ENCODE measurements at places on chromosomes 16 and 17.

DNA sequence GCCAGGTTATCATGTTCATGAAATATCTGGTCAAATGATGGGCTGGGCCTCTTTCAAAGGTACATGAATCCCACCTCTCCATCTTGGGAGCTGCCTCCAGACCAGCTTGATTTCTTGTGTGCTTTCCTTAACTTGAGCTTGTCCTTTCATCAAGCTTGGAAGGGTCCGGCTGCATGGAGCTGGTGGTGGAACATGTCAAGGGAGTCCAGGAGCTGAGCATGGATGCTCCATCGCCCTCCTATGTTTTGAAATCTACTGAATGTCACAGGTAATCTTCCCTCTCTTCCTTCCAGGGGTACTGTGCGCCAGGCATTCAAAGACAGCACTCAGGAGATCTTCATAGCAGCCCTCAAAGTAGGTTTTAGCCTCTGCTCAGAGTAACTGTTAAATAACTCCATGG lies 105.8 kb downstream of the N4BP1 start:
- no peak for DNase-seq

DNA sequence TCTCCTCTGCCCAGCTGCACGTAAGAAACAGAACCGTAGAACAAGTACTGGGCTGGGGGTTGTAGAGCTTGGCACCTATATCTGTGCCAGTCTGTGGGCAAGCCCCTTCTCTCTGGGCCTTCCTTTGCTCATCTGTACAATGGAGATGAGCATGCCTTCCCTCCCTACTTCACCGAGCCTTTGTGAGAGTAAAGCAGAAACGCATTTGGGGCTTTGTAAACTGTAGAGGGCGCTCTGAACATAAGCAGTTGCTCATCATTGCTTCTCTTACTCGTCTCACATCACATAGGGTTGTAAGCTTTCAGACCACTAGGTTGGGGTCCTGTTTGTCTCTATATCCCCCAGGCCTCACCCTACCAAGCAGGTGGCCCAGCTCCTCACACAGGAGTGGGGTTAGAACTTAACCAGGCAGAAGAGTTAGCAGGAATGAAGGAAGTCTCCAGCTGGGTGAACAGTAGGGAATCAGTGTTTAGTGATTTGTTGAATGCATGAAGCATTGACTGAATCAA lies 15.1 kb downstream of the SAMD14 start:
- DNase-seq: no peak

DNA sequence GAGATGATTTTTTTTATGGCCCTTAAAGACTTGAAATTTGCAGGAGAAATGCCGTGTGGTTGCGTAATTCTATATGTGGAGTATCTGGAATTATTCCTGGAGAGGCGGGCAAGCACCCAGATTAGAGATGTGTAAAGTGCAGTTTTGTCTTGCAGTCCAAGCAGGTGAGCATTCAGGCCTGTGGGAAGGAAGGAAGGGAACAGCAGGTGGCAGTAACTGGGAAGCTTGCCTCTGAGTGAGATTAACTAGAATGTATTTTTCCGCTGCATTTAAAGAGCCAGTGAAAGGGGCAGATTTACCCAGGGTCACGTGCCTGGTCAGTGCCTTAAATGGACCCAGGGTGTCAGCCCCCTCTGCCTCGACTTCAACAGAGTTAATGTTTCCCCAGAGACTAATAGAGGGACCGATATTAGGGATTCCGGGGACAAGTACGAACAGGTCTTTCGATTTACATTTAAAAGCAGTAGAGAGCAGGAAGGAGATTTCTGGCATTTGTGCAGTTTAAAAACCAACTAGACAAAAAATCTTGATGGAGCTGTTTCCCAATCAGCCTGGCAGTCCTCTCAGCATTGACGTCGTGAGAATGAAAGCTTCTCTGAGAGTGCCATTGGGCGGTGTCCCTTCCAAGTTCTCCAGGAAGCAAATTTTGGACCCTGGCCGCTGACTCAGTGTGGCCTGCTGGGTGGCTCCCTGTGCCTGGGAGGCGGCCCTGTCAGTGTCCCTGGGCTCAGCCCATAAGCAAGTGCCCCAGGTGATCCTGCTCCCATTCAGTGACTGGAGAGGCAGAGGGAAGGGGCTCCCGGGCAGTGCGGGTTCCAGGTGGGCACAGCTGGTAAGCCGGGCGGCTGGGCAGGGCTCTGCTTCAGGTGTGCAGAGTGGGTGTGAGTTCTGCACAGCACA lies 38.2 kb downstream of the KSR1 start:
- no peak for DNase-seq

DNA sequence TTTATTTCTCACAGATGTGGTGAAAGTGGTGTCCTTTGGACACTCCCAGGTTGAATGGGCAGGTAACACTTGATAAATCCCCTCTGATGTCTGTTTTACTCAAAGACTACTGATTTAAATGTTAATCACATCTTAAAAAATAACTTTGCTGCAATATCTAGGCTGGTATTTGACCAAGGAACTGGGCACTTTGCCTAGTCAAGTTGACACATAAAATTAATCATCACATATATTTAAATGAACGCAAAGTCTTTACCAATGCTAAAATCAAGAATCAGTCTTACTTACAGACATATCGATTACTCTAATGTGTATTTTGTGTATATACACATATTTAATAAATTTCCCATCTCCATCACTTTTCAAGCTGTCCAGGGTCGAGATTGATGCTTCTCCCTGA lies 7.0 kb downstream of the MT2A start:
- DNase-seq: no peak

DNA sequence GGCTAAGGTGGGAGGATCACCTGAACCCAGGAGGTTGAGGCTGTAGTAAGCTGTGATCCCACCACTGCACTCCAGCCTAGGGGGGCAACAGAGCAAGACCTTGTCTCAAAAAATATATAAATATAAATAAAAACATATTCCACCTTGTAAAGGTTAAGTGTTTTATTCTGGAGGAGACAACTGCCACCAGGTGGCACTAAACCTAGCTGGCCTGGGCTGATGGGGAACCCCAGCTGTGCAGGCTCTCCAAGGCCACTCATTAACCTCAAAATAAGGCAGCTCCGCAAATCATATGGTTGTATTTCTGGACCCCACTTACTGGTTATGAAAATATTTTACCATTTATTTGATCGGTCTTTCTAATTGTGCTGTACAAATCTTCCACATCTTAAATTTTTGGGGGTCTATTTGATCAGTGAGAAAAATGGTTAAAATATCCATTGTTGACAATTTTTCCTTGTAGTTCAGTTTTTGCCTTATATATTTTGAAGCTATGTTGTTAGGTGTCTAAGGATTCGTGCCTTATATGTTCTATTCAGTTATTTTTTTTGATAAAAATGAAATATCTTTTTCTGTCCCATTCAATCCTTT lies 8.5 kb upstream of the ICAM2 start:
- no peak for DNase-seq

DNA sequence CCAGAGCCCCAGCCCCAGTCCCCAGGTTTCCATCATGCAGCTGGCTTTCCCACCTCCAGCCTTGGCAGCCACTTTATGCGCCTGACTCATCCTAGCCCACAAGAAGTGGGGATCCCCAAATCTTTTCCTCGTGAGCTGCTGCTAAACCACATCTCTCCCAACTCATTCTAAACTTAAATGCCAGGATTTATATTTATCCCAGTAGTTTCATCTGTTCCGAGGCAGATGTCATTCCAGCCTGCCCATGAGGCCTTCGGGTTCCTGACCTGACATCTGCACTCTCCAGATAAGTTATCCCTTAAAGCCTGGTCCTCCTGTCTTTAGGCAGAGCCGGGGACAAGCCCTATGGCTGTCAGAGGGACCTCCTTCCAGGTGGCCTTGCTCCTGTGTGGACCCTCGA lies 16.6 kb downstream of the PLXDC1 start:
- no peak for DNase-seq

DNA sequence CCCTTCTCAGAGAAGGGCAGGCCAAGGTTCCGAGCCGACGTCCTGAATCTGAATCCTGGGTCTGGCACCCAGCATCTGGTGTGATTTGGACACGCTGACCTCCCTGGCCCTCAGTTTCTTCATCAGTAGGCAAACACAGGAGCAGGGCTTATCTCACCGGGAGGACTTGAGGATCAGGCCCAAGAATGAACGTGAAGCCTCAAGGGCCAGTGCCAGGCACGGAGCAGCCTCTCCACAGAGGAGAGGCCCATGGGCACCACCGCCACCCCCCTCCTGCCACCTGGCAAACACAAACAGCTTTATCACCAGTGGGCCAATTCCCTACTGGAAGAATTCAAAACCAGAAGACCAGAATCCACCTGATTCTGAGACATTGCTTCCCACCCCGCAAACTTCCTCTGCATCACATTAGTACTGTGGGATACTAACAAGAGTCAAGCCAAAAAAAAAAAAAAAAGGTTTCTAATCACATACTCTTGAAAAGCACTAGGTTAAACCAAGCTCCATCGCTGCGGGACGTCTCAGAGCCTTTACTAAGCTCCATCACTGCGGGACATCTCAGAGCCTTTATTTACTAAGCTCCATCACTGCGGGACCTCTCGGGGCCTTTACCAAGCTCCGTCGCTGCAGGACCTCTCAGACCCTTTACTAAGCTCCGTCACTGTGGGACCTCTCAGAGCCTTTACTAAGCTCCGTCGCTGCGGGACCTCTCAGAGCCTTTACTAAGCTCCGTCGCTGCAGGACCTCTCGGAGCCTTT lies 68.0 kb upstream of the DOC2B start:
- no peak for DNase-seq

GRCh38 chr17:58331815-58332777 lies 3.5 kb upstream of the TSPOAP1 start:
- no peak for DNase-seq

DNA sequence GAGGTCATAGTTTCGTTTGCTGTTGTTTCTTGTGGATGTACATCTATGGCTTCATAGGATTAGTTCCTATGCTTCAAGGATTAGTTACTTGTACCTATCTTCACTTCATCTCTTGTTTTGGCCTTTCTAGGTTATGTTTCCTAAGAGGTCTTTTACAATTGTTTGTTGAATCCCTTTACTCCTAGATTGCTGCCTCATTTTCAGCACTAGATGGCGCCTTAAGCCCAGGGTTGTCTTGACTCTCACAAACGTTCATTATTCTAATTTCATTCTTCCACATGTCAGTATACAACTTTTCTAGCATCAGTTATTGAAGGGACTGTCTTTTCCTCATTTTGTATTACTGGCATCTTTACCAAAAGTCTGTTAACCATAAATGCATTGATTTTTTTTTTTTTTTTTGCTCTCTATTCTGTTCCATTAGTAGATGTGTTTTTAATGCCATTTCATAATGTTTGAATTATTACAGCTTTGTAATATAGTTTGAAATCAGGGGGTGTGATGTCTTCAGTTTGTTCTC lies 45.0 kb upstream of the NACA2 start:
- DNase-seq: no peak

Data from vagina (tissue), 2 donors.